ENCODE measurements at places on chromosomes 16 and 17.

- DNase-seq, result peak; percentile 38
These were observed 424 bp downstream of the YBX2 start for GRCh38 chr17:7293816-7294613.

GRCh38 chr17:69062860-69063581 lies 2.3 kb upstream of the ABCA9 start:
- no peak for DNase-seq

GRCh38 chr17:74935048-74935447 lies 650 bp upstream of the OTOP3 start:
- no peak for DNase-seq

DNA sequence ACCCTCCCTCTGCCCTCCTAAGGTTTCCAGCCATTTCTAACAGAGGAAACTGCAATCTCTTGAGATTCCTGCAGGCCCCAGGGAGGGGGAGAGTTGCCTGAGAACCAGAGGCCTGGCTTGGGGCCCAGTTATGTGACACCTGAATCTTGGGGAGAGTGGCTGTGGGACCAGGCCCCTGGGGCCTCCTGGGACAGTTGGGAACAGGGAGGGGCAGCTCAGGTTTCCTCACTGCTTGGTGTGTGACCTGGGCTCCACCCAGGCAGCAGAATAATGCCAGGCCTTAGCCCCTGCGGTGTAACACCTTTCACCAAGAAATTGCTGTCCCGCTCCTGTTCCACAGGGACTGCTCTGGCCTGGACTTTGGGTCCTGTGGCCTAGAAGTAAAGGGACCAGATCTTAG lies 44.3 kb upstream of the CRHR1 start:
- no peak for DNase-seq

GRCh38 chr16:78209951-78210661 lies 110.7 kb downstream of the WWOX start:
- no peak for DNase-seq

- no peak for DNase-seq
These were observed 5.5 kb upstream of the ACSF2 start for GRCh38 chr17:50420419-50421112.

GRCh38 chr16:17018585-17018939 lies 452.2 kb downstream of the XYLT1 start:
- no peak for DNase-seq

- peak; percentile 44 for DNase-seq
These were observed 1.5 kb upstream of the SLC38A8 start for GRCh38 chr16:84044118-84044488.

DNA sequence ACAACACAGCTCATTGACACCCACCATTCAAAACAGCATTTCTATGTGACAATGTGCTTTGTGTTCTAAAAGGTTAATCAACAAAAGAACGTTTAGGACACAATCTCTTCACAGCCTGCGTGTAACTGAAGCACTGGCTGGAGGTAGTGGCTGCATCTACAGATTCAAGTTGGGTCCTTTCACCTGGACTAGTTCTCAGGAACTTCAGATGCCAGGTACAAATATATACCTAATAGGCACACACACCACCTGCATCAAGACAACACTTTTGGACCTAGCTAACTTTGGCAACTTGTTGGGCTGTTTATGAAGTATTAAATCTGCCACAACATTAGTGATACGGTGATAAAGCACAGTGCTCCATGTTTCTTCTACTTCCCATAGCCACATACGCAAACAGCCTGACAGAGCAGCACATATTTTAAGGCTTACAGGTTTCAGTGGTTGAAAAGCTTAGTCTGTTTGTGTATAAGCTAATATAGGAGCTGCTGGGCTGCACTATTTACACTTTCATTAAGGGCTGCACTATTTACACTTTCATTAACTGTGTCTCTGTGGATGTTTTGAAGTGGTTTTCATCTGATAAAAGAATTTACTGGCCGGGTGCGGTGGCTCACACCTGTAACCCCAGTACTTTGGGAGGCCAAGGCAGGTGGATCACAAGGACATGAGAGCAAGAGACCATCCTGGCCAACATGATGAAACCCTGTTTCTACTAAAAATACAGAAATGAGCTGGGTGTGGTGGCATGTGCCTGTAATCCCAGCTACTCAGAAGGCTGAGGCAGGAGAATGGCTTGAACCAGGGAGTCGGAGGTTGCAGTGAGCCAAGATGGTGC lies 132.6 kb downstream of the PARN start:
- DNase-seq, result no peak

- no peak for DNase-seq
These were observed 838 bp upstream of the TMEM97 start for GRCh38 chr17:28317966-28318758.

DNA sequence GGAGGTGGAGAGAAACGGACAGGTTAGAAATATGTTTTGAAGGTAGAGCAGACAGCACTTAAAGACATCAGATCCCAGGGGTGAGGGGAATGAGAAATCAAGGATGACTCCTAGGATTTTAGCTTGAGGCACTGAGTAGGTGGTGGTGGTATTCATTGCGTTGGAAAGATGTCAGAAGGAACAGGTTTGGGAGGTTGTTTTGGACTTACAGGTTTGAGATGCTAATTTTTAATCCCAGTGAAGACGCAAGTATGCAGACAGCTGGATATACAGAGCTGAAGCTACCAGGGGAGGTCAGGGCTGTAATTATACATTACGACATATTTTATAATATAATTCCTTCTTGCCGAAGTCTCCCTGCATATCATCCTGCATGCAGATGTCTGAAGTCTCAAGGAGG lies 433.3 kb downstream of the XYLT1 start:
- no peak for DNase-seq

GRCh38 chr16:80654094-80654862 lies 113.5 kb downstream of the DYNLRB2 start:
- no peak for DNase-seq

GRCh38 chr17:80045703-80046102 lies 9.3 kb downstream of the CCDC40 start:
- no peak for DNase-seq
